ENCODE measurements at places on chromosomes 6 and 20.

- DNase-seq: no peak
Measured at GRCh38 chr20:40806929-40807820, 118.1 kb upstream of the MAFB start.

- no peak for DNase-seq
Measured at GRCh38 chr20:2888224-2888955, 15.1 kb downstream of the PTPRA start.

DNA sequence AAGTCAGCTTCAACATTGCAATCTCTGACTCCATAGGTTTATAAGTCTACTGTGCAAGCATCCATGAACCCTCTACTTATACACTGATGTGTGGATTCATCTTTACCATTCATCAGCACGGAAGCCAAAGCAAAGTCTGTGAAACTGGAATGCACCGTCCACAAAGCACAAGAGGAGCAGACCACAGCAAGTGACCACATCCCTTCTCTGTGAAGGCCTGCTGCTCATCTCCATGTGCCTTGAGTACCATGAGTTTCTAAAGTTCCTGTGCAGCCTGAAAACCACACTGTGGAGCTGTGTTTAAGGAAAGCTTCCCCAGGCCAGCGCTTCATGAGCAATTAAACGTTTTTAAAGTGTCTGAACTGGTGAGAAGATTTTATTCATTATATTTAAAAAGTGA is 20.0 kb downstream of the GABRR1 start:
- no peak for DNase-seq

DNA sequence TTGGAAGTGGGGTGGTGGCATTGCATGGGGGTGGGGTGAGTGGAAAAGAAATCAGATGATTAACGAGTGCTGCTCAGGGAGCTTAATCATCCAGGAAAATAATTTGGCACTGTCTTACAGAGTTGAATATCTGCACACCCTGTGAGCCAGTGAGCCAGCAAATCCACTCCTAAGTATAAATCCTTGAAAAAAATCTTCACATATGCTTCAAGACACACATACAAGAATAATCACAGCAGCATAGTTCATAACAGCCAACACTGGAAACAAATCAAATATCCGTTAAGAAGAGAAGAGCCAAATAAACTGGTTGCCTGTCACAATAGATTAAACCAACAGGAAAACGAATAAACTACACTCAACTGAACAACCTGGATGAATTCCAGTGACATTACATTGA is 62.8 kb downstream of the SAMD3 start:
- no peak for DNase-seq

- no peak for DNase-seq
Measured at GRCh38 chr6:134739299-134740026, 210.4 kb downstream of the ALDH8A1 start.

- no peak for DNase-seq
Measured at GRCh38 chr6:165049362-165049761, 260.0 kb downstream of the C6orf118 start.

DNA sequence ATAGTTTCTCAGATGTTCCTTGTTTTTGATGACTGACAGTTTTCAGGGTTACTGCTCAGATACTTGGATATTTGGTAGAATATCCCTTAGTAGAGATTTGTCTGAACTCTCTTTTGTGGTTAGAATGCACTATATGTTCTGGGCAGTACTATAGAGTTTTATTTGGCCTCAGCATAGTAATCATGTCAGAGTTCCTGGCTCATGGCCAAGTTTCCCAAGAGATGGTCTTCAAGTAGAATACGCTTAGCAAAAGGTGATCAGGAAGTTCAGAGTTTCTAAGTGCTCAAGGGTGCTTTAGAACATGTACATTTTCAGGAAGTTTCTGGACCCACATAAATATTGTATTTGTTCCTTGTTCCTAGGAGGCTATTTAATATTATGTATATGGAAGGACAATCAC is 1209.7 kb upstream of the GJE1 start:
- DNase-seq: no peak

- no peak for DNase-seq
Measured at GRCh38 chr6:56759521-56759920, 116.8 kb upstream of the DST start.

- no peak for DNase-seq
Measured at GRCh38 chr6:44169154-44169553, 10.5 kb downstream of the CAPN11 start.

- DNase-seq: no peak
Measured at GRCh38 chr6:138864343-138864890, 68.5 kb downstream of the ECT2L start.

- no peak for DNase-seq
Measured at GRCh38 chr6:70396163-70396562, 17.1 kb upstream of the FAM135A start.

- DNase-seq: no peak
Measured at GRCh38 chr6:118872726-118873125, 21.2 kb upstream of the ASF1A start.

DNA sequence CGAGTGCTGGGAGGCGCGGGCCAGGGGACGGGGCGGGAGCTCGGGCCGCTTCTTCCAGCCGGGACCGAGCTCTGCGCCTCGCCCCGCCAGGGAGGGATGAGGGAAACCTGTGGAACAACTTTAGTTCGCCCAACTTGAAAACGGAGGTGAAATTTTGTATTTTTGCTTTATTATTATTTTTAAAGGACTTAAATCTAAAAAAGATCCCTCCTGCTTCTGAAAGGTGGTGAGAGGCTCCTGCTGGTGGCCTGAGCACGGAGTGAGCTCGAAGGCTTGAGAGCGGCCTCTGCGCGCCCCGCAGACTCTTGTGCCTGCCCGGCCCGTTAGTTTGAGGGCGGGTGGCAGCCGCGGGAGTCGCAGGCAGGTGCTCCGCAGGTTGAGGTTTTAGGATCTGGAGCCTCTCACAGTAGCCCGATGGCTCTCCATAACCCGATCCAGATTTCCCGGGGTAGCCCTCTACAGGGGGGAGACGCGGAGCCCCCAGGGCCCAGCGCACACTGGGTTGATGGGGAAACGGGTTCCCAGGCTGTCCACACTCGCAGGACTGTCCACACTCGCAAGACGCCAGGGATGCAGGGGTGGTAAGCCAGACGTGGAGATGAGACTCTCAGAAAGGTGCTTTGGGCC is 46.2 kb upstream of the SUPT3H start:
- no peak for DNase-seq

DNA sequence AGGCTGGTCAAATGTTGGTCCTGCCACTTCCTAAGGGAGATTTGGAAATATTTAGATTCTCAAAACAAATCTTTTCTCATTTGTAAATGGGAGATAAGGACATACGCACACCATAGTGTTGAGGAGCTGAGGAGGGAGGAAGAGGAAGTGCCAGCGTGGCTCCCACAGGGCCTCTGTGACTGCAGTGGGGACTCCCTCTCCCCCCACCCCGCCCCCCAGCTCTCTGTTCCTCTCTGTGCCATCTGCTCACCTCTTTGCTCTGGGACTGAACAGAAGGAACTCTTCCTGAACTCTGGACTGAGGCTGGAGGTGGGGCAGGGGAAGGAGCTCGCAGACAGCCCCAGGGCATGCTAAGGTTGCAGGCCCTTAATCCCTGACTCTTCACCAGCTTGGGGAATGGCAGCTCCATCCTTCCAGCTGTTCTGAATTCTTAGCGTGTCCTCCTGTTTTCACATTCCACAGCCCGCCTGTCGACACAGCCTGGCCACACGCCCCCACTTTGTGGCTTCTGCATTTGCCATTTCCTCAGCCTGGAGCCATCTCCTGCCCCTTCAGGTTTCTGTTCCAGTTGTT is 11.4 kb downstream of the DDX27 start:
- no peak for DNase-seq

DNA sequence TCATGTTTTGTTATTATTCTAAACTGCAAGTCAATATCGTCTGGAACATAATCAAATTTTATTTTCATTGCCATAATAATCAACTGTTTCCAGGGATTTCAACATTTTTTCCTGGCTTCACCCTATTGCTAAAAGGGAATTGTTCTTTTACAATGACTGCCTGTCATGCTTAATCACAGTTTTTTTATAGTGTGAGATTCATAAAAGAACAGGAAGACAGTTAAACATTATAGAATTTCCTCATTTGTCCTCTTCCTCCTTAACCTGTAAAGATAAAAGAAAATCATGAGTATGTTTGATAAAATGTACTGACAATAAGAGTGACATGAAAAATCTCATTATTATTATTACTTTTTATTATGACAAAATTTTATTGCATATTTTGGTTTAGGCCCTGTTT is 73.3 kb upstream of the CENPW start:
- DNase-seq: no peak

- DNase-seq: no peak
Measured at GRCh38 chr6:41939848-41940758, 1.5 kb downstream of the CCND3 start.

GRCh38 chr6:72287801-72288200 is 334.1 kb upstream of the KCNQ5 start:
- no peak for DNase-seq

DNA sequence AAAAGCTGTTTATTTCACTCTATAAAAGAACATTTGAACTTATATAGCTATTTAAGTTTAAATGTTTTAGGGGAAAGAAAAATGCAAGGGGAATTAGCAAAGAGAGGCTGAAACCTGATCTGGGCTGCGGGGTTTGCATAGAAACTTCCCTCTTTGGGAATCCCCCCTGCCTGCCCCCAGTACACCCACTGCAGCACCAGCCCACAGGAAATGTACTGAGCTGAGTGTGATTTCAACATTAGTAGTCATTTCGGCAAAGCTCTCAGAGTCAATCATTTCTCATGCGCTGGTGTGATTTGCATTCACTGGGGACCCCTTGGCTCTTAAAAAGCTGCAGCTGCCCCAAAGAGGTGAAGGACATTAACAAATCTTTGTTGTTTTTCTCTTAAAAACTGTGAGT is 859.4 kb downstream of the MAFB start:
- DNase-seq: no peak

DNA sequence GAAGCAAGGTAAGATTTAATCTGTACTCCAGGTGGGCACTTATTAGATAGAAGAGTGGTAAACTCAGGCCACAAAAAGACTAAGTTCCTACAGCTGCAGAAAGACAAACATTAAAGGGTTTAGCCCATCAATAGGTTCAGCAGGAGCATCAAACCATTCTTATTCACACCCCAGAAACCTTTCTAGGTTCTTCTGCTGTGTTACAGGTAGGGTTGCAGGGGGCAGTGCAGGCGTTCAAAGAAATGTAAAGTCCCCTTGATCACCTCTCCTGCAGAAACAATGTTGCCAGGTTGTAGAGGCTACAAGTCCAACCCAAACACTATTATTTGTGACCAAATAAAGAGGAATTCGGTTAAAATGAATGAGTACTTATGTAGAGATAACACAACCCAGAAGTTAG is 31.8 kb downstream of the PHACTR1 start:
- DNase-seq: no peak

Data from kidney epithelial cell (primary cell).